Left lobe of liver (tissue), 2 donors: ENCODE measurements at places on chromosomes 2 and 18. TPM values are rescaled to one million over a fixed set of nuclear protein-coding genes. Genes with fewer than 3 reads are reported as not detected.

The LRP1B gene
- total RNA-seq = 0.25 TPM

The GNLY gene
- 0.68 TPM for total RNA-seq

The MATN3 gene
- 0.08 TPM for total RNA-seq

The NAT8 gene
- 26.3 TPM for total RNA-seq

The G6PC2 gene
- total RNA-seq = not detected

The EML6 gene
- total RNA-seq = 1.6 TPM

The RAPGEF4 gene
- 12.8 TPM for total RNA-seq

The IL1RL1 gene
- 2.6 TPM for total RNA-seq

The SLC4A5 gene
- 1.2 TPM for total RNA-seq

The HES6 gene
- total RNA-seq = 5.3 TPM

The KLHL41 gene
- total RNA-seq = 0.18 TPM

The REG1A gene
- total RNA-seq = 8.9 TPM
